ENCODE measurements at places on chromosomes 1 and 21. TPM values are rescaled to one million over a fixed set of nuclear protein-coding genes. Genes with fewer than 3 reads are reported as not detected.

GRCh38 chr1:82179131-82179530 is 378.4 kb downstream of the ADGRL2 start:
- DNase-seq: no peak

GRCh38 chr1:22636927-22637326 is 499 bp downstream of the C1QA start:
- no peak for DNase-seq

- DNase-seq: no peak
Measured at GRCh38 chr21:33390479-33390878, 12.7 kb upstream of the IFNGR2 start.

DNA sequence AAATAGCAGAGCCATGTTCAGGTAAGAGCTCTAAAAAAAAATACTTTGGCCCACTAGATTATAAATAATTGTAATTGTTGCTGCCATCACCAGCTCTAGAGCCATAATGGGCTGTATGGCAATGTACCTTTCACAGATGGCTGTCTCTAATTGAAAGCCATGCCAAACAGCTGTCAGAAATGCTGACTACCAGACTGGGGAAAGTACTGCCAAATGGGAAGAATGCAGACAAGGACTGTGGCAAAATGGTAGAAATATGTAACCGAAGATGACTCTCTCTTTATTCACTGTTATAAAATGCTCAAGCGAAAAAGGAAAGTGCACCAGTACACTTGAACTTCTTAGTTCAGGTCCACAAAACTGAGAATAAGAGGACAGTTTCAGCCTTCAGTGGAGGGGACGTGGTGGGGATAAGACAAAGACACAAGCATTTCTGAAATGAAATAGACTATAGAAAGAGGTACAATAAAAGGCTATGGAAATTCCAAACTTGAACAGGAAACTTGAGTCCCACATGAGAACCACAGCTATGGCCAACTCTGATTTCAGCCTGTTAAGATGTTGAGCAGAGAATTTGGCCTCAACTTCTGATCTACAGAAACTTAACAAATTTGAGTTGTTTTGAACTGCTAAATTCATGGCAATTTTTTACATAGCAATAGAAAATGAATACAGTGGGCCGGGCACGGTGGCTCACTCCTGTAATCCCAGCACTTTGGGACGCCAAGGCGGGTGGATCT is 46.5 kb upstream of the LPGAT1 start:
- no peak for DNase-seq

DNA sequence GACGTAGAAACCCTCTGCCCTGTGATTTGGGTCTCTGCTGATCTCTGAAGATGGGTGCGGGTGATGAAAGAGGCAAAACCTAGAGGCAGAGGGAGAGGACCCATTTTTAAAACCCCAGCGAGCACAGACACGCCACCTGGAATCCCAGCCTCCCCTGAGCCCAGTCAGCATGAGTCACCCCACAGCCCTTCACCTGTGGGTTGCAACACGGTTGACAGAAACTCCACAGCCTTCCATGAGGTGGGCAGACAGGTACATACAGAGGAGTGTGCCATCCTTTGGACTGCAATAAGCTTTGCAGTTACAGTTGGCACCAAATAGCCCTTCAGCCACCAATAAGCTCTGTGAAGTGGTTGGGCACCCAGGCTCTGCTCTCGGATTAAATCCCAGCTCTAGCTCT is 2.1 kb upstream of the GRHL3 start:
- no peak for DNase-seq

- DNase-seq: no peak
Measured at GRCh38 chr1:85504417-85504816, 39.5 kb upstream of the DDAH1 start.

- DNase-seq: no peak
Measured at GRCh38 chr1:21383785-21384401, 56.0 kb upstream of the NBPF3 start.

DNA sequence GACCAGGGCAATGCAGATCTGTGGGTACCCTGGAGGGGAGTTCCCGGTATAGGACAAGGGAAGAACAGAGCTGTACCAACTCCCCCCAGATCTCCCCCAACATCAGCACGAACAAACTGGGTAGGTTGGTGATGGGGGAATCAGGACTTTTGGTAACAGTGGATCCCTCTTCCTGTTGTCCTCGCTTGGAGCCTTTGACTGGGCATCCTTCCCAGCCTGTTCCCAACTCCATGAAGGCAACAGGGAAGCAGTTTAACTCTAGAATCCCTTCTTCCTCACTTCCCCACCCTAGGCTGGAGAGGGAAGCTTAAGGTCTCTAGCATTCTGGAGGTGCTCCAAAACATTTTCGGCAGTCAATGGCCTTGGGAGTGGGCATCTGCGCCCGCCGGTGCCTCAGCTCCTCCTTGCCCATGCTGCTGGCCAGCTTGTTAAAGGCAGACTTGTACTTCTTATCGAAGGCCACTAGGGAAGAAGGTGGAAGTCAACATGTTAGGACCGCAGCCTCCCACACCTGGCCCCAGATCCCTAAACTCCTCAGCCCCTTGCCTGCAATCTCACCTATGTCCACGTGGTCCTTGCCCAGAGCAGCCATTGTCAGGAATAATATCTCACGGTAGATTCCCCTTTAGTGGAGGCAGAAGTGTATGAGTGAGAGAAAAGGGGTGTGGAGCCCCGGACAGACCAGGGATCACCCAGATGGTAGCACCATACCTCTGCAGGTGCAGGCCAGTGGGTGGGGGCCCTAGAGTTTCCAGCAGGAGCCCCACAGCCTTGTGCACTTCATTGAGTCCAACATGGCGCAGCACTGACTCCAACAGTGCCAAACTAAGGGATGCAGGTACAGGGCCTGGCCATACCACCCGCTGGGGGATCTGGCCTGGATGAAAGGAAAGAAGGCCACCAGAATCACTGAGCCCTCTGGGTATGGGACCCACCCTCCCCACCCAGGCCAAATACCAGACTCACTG is 7.5 kb upstream of the GATAD2B start:
- no peak for DNase-seq

- DNase-seq: no peak
Measured at GRCh38 chr1:185570962-185571361, 163.2 kb upstream of the HMCN1 start.

DNA sequence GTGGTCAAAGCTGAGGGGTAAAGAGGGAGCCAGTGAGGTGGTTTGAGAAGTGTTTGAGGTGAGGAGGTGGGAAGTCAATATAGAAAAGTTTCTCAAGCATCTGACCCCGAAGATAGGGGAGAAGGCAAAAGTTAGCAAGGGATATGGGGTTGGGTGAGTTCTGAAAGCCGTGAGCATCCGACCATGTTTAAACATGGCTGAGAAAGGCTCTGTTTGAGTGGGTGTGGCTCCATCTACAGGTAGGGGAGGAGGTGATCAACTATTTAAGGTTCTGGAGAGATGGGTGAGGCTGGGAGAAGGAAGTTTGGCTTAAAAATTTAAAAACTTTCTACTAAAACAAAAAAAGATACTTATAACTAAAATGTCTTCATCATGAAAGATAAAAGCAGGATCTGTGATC is 273.8 kb downstream of the KCNJ6 start:
- peak; percentile 47 for DNase-seq

- DNase-seq: no peak
Measured at GRCh38 chr1:6223617-6224016, 12.1 kb downstream of the ICMT start.

DNA sequence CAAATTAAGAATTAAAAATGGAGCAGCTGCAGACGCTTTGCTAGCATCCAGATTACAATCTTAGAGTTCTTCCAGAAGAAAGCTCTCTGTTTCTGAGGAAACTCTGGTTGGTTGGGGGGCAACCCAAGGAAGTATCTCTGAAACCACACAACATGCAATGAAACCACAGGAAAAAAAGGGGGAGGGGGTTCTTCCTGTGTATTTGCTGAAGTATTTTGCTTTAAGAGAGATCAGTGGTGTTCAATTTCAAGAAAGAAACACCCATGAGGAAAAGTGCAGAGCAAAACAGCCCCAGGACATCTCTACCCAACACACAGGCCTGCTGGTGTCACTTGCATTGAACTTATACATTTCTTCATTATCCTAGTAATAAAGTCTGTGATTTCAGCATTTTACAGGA is 19.7 kb upstream of the TIAM1 start:
- DNase-seq: no peak

DNA sequence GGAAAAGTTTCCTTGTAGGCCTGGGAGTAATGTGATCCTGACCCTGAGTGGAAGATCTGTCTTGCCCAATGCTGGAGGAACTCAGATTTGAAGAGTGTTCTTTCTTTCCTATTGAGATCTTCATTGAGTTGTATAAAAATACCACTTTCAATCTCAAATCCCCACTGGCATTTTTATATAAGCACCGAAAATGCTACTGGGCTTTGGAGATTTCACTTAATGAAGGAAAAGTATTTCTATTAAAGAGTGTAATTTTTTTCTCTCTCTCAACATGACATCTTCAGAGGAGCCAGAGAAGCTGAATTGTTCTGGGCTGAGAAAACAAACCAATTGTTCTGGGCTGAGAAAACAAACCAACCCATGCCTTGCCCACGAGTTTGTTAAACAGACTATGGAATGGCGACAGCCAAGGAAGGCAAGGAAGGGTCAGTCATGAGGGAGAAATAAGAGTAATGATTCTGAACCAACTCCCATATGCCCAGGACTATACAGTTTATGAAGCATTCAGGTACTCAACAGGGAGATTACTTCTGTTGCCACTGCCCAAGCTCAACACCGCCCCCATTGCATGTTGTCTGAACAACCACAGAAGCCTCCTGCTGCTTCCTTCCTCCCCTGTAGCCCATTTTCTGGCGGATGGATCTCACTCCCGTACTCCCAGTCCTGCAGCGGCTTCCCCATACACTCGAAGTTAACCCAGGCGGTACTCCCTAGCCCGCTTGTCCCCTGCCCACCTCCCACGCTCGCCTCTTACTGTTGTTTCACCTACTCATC is 103.2 kb downstream of the BEND5 start:
- DNase-seq: peak; percentile 63

Gene FAM78B
- 2.7 TPM for total RNA-seq

Gene ZSCAN20
- 3.7 TPM for total RNA-seq

Gene CD1B
- total RNA-seq: not detected
